A673 (cell line): ENCODE measurements at places on chromosomes 7 and 10.
A peak's percentile ranks its signal among the peaks of the same experiment; 100 is the strongest.

DNA sequence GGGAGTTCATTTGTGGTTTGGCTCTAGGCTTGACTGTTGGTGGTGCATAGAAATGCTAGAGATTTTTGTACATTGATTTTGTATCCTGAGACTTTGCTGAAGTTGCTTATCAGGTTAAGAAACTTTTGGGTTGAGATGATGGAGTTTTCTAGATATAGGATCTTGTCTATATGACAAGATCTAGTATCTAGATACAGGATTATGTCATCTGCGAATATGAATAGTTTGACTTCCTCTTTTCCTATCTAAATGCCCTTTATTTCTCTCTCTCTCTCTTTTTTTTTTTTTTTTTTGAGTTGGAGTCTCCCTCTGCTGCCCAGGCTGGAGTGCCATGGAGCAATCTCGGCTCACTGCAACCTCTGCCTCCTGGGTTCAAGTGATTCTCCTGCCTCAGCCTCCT is 62.9 kb downstream of the MGAM2 start:
- DNase-seq: no peak

GRCh38 chr7:149884541-149884940 is 10.8 kb downstream of the ATP6V0E2 start:
- DNase-seq: no peak

GRCh38 chr10:70368774-70369482 is 13.5 kb downstream of the LRRC20 start:
- DNase-seq: no peak

- no peak for DNase-seq
These were observed 48.7 kb downstream of the SP8 start for GRCh38 chr7:20737840-20738448.

DNA sequence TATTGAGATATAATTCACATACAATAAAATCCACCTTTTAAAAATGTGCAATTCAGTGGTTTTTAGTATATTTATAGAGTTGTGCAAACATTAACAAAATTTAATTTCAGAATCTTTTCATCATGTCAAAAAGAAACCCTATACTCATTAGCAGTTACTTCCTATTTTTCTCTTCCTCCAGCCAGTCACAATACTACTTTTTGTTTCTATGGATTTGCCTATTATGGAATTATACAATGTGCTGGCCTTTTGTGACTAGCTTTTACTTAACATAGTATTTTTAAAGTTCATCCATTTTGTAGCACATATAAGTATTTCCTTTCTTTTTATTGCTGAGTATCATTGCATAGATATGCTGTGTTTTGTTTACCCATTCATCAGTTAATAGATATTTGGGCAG is 199.9 kb upstream of the IMMP2L start:
- DNase-seq: no peak

GRCh38 chr7:13933091-13933490 is 56.4 kb downstream of the ETV1 start:
- DNase-seq: no peak

GRCh38 chr10:3067118-3067858 is at the start of gene PFKP:
Gene PFKP, plus strand, starts transcription at chr10:3067548. Its CDS starts 48 bp downstream, at chr10:3067596.
- peak; percentile 66 for DNase-seq

DNA sequence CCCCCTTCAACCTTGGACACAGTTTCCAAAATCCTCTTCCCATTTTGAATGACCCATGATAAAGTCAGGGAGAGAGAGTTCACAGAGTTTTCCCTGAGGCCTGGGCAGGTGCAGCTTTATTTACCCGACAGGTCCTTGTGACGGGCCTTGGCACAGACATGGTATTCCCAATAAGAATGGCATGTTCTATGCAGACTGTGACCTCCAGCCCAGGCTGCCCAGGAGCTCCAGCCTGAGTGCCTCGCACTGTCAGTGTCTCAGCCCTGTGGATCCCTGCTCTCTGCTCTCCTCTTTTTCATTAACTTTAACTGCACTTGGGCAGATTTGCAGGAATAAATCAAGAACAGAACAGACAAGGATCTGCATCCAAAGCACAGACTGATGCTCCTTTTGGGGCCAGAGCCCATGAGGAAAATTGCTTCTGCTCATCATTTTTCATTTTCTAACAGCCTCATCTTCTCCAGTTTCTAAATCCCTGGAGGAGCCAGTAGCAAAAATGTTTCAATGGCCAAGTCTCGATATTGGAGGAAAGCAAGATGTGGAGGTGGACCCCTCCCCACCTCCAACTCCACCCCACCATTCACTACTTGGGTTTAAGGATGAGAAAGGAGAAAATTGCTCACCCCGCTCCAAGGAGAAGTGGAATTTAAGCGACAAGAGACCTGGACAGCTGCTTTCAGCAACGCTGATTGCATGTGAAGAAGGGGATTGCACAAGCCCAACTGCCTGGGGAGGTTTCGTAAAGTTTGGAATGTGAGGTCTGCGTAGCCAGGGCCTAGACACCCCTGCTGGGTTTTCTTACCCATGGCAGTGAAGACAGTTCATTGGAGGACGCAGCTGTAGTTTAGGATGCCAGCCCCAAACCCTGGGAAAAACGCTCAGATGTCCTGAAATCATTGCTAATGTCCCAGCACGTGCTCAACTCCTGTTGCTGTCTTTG is 225.9 kb downstream of the WDR11 start:
- peak; percentile 25 for DNase-seq

DNA sequence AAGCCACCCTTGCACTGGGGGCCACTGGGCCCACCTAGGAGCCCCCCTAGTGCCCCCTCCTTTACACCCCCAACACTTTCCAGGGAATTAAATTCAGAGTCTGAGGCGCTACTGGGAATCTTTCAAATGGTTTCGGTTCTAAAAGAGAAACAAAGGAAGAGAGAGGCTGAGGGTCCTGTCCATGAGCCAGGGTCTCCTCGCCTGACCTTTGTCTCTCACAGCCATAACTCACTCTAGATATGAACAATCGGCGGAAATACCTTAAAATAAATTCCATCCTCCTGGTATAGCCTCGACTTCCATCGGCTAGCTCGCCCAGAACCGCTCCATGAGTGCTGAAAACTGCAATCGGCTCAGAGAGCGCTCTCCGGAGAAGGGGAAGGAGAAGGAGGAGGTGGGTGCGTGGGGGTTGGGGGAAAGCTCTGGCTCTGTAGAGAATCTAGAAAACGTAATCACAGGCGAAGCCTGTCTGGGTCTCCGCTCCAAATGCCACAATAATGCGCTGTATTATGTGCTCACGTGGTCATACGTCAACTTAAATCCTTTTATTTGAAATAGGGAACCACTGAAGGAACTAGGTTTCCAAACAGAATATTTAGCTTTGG is 12.6 kb downstream of the HOXA4 start:
- DNase-seq: no peak

- DNase-seq: no peak
These were observed 4.4 kb downstream of the BMPER start for GRCh38 chr7:33909755-33910154.

DNA sequence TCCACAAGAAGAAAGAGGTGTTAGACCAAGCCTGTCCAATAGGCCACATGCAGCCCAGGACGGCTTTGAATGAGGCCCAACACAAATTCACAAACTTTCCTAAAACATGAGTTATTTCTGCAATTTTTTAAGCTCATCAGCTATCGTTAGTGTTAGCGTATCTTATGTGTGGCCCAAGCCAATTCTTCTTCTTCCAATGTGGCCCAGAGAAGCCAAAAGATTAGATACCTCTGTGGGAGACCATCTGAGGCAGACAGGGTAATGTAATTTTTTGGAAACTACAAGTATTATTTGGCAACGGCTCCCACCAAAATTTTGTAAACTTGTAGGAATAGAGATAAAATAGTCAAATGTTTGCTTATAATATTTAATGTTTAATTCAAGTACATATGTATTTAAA is 153.8 kb downstream of the SRPK2 start:
- no peak for DNase-seq
